ENCODE measurements at places on chromosomes 13 and 19.

DNA sequence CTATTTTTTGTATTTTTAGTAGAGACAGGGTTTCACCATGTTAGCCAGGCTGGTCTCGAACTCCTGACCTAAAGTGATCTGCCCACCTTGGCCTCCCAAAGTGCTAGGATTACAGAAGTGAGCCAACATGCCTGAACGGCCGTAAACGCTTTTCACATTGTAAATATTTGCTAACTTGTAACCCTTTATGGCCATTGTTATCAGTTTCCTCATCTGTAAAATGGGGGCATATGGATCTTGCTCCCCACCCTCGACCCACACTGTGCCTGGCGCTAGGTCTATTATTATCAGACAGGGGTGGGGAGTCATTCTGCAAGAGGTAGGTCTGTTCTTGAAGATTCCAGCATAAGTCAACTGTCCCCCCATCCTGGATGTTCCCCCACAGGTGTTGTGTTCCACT, 11.9 kb downstream of the NCAN start:
- no peak for DNase-seq

- DNase-seq = no peak
Observed at GRCh38 chr13:48397744-48398143, 15.2 kb downstream of the LPAR6 start.

- DNase-seq = no peak
Observed at GRCh38 chr13:33015791-33016323, 366 bp upstream of the KL start.

DNA sequence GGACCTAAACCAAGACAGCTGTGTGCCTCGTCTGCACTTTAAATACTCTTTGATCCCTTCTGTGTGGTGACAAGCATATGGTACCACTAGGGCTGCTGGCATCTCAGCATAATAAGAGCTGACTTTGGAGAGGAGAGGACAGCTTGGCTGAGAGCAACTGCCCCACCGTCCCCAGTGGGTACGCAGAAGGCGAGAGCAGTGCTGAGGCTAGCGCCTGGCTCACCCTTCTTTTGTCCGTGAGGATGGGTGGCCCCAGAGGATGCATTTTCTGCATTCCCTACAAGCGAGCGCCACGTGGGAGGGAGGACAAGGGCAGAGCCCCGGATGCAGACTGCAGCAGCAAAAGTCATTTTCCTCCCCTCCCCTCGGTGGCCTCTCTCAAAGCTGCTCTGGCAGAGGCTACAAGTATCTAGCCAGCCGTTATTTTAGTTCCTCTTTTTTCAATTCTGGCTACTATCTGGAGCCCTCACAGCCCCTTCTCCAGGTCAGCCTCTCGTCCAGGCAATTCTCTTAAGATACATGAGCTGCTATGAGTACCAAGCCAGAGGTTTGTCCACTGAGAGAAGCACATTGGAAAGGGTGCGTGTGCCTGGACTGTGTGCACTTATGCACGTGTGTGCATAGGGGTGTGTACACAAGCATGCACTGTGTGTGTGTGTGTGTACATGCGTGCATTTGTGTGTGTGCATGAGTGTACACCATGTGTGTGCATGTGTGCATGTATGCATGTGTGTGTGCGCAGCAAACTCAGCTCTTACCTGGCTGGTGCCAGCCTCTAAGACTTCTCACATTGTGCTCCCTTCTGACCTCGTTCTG, 51.3 kb downstream of the RAB20 start:
- no peak for DNase-seq

DNA sequence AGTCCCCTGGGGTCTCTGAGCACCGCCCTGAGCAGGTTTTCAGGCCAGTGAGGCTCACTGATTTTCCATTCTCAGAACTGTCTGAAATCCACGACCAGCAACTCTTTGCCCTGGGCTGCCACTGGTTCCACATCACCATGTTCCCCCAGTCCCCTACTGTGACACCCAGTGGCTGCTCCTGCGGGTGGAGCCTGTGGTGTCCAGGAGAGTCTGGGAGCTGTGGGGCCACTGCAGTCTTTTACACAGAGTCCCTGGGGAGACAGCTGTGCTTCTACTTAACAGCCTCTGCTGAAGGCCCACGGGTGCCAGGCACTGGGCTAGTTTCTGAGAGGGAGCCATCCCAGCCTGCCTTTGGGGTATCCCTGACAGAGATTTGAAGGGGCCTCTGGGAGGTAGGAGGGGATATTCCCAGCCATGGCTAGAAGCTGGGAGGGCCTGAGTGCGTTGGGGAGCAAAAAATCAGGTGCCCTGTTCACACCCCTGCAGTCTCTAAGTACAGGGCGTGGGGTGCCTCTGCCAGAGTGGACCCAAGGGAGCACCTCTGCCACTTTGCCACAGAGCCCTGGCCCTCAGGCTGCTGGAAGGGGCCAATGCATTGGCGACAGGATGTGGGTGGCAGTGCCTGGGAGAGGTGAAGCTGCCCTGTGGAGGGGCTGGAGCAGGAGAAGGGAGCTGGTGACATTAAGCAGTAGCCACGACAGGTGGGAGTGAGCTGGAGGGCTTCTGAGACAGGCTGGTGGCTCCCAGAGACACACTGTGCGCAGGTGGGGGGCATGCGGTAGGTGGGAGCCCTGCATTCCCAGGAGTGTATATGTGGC, 200.2 kb upstream of the ZNF536 start:
- no peak for DNase-seq
